ENCODE measurements at places on chromosomes 1 and 21.

DNA sequence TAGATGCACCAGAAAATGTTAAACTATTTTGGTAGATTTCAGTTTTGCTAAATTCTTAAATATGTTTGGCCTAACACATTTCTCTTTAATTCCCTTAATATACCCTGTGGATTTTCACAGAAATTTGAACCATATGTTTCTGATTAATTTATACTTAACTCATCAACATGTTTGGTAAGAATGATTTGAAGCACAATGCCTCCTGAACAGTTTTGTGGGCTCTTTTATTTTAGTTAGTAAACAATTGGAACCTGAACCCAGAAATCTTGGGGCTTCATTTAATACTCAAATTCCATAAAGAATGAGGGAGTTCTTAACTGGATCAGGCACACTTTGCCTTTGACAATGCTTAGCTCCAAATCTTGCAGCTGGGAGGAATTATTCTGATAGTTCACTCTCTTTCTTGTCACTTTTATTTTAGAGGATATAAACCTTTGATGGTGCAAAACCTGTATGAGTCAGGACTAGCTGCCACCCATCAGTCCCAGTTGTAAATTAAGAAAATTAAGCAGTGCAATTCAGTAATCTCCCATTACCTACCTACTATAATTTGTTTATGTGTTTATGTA lies 24.6 kb upstream of the LYPLAL1 start:
- no peak for DNase-seq

GRCh38 chr1:198337886-198338285 lies 181.1 kb downstream of the NEK7 start:
- DNase-seq = no peak

GRCh38 chr1:111821121-111821745 lies 65.5 kb downstream of the DDX20 start:
- no peak for DNase-seq

GRCh38 chr1:17825273-17826164 lies 70.4 kb downstream of the ACTL8 start:
- no peak for DNase-seq

GRCh38 chr1:60488847-60489246 lies 415.3 kb upstream of the C1orf87 start:
- no peak for DNase-seq

DNA sequence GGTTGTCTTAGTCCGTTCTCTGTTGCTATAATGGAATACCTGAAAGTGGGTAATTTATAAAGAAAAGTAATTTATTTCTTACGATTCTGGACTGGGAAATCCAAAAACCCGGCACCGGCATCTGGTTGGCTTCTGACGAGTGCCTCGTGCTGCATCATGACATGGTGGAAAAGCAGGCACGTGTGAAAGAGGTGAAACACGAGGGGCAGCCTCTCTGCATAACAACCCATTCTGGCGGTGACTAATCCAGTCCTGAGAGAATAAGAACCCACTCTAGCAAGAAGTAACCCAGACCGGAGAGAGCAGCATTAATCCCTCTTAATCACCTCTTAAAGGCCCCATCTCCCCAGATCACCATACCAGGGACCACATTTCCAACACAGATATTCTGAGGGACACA lies 2.7 kb upstream of the EDEM3 start:
- no peak for DNase-seq

DNA sequence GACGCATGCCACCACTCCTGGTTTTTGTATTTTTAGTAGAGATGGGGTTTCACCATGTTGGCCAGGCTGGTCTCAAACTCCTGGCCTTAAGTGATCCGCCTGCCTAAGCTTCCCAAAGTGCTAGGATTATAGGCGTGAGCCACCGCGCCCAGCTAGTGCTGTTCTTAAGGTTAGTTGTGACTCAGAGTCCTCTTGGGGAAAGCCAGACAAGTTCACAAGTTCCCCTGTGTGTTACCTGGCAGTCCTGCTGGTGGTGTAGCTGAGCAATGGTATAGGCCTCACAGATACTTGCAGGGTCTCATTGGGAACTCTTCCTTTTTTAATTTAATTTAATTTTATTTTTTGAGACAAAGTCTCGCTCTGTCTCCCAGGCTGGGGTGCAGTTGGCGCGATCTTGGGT lies 10.6 kb downstream of the CFAP126 start:
- peak; percentile 36 for DNase-seq

DNA sequence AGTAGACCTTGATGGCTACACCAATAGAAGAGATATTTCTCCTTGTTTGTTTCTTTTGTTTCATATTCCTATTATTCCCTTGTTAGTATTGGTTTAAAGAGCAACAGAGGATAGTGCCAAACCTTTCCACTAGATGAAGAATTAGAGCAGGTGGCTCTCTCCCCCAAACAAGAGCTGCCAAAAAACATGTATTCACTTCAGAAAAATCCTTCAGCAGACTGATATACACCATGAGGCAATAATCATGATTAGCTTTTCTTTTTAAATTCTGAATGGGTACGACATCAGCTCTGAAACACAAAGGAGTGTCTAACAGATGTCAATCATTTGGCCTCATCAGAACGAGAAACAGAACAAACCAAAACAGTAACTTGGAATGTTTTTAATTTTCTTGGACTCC lies 67.3 kb upstream of the MAP10 start:
- no peak for DNase-seq

- DNase-seq = no peak
Measured at GRCh38 chr1:62306065-62306464, 13.2 kb downstream of the KANK4 start.

DNA sequence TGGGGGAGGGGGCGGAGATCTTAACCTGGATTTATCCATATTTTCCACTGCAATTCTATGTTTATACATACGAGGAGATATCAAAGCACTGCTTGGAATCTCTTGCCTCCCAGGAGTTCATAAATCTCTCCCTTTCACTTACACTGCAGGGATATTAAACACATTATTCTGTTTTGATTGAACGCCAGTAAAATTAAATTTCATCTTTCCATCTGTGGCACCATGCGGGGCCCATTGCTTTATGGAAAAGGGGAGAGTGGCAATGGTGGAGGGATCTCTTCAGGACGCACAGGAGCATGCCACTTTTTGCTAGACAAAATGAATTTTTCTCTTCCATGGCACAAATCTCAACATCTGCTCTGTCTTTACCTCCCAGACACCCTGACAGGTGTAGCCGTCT lies 648.0 kb upstream of the PLXNA2 start:
- no peak for DNase-seq

DNA sequence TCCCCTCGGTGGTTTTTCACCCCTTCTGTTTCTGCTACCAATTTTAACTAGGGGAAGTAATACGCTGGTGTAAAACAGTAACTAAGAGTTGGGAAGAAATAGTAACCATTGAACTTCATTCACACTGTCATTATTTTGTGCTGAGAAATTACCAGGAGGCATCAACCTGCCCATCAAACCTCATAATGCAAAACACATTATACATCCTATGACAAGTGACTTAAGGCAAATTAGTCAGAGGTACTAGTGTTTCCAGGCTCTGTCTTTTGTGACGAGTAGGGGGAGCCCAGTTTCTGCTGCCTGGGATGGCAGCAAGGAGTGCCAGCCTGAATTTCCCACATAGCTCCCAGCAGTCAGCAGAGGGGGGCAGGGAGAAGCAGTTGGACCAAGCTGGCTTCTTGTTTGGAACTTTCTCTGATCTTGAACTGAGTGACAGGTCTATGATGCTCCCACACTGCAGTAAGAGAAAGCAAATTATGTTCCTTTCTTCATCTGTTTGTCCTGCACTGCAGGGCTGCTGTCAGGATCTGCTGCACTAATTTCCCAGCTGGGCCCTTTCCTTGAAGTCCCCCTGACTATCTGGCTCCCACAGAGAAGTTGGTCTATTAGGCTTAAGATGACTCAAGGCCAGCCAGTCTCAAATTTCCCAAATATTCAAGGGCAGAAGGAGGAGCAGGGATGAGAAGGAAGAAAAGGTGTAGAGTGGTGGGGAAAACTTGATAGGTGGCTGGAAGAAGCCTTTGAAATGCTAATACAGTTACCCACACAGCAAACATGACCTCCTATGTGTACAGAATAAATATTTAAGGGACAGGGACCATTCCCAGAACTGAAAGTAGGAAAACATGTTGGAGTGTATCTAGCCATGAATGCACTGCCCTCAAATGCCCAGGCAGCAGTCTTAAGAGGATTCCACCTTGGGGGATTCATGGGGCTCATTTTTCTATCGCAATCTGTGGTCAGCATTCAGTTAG lies 322.8 kb downstream of the SEC16B start:
- DNase-seq = no peak

GRCh38 chr1:168223681-168224540 lies 1.9 kb upstream of the SFT2D2 start:
- no peak for DNase-seq

DNA sequence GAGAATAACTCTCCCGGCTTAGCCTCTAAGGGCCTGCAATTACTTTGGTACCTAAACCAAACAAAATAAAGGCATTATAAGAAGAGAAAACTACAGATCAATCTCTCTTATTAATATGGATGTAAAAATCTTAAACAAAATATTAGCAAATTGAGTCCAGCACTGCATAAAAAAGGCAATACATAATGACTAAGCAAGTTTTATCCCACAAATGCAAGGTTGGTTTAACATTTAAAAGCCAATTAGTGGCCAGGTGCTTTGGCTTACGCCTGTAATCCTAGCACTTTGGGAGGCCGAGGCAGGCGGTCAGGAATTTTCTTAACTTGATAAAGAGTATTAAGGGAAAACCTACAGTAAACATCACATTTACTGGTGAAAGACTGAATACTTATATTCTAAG lies 67.1 kb upstream of the MAB21L3 start:
- DNase-seq = no peak

DNA sequence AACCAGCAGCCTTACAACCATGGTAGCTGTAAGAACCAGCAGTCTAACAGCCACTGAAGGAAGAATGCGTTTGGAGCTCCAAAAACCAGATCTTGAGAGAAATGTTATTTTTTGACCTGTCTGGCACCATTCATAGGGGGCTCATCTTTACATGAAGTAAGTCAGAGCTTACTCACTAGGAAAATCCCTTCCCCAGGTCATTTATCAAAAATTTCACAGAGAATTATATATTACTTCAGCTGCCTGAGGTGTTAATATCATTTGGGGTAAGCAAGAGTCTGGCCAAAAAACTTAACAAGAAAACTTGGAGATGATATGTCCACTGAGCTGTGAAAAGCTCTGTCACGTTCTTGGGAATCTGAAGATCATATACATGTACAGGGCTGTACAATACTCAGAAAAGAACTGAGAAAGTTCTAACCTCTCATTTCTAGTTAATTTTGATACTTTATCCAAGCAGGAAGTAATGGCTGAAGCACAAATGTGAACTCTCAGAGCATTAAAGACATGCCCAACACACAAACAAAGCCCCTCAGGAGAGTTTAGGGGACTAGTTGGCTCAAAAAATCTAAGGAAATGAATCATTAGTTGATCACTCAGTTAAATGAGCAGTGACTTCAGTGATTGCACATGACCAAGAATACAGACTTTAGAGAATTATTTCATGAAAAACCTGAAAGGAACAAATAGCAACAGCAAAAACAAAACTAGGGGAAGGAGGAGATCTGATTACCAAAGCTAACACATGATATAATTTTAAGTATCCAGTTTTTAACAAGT lies 681.1 kb downstream of the LTN1 start:
- DNase-seq = no peak

- DNase-seq = no peak
Measured at GRCh38 chr1:167412072-167412471, 106.3 kb downstream of the CD247 start.

GRCh38 chr1:178931858-178932551 lies 61.1 kb upstream of the ANGPTL1 start:
- peak; percentile 10 for DNase-seq

DNA sequence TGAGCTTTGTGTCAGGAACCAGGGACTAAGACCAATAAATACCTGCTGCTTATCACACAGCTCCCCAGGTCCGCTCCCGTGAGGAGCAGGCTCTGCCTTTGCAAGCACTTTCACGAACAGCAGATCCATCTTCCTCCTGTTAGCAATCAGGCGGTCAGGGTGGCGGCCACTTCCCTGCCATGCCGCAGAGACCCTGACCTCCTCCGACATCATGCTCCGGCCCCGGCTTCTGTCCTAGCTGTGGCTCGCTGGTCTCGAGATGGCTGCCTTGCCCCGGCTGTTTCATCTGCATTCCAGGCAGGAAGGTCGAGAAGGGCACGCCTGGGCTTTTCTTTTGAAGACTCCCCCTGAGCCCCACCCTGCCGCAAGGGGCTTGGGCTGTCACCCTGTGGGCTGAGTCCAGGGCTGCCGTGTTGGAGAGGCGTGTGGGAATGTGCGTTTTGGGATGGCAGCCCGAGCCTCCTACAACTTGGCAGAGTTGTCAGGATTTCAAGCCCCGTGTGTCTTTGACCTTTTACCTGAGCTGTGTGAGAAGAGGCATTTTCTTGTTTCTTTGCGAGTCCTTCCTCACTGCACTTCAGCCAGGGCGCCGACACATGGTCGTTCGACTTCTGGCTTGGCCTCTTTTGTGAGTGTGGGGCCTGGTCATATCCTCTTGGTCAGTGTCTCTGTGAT lies 59.5 kb downstream of the AGPAT3 start:
- DNase-seq = peak; percentile 77

GRCh38 chr1:2807036-2807435 lies 5.5 kb upstream of the TTC34 start:
- DNase-seq = no peak

- no peak for DNase-seq
Measured at GRCh38 chr1:96756789-96757188, 35.2 kb downstream of the PTBP2 start.

- no peak for DNase-seq
Measured at GRCh38 chr1:201021630-201022492, 1.7 kb downstream of the KIF21B start.

- DNase-seq = no peak
Measured at GRCh38 chr1:1989102-1989542, 14.5 kb downstream of the CFAP74 start.

- no peak for DNase-seq
Measured at GRCh38 chr21:31509194-31510017, 150.1 kb upstream of the SOD1 start.

- peak; percentile 74 for DNase-seq
Measured at GRCh38 chr1:164638492-164639202, 79.7 kb downstream of the PBX1 start.

GRCh38 chr1:88897070-88897730 lies 5.8 kb upstream of the GTF2B start:
- no peak for DNase-seq

DNA sequence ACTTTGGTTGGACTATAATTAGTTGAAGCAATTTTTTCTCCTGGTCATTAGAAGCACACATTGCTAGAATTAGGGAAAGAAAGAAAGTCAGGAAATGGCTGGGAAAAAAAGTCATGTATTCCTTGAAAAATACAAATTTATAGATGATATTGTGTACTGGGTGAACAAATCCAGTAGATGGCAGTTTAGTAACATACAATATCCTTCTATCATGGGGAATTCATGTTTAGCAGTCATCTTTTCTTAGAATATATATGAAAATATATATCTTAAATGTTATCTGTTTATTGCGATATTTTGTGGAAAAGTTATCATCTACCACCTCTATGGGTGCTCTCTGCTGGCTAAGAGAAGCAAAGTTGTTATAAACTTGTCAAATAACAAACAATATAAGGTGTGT lies 13.1 kb upstream of the ZRANB2 start:
- no peak for DNase-seq
